Tibial nerve (tissue), 4 donors: ENCODE measurements at places on chromosomes 16 and 17. TPM values are rescaled to one million over a fixed set of nuclear protein-coding genes. Genes with fewer than 3 reads are reported as not detected.

- no peaks in the 10 kb centered on the region for H3K27me3 ChIP-seq
- H3K36me3 ChIP-seq, result no peaks in the 10 kb centered on the region
- DNase-seq, result no peak
- no peak overlapping the region for H3K27ac ChIP-seq
- no peaks in the 10 kb centered on the region for H3K4me1 ChIP-seq
These were observed 8.9 kb downstream of the ZNF319 start for GRCh38 chr16:57991551-57992059.

- H3K27me3 ChIP-seq, result no peaks in the 10 kb centered on the region
- no peak for DNase-seq
- no peak overlapping the region for H3K4me3 ChIP-seq
- peaks cover 35% of the 10 kb centered on the region for H3K4me1 ChIP-seq
These were observed 5.2 kb downstream of the ADPRM start for GRCh38 chr17:10702574-10702973.

- no peak overlapping the region for H3K27ac ChIP-seq
- DNase-seq, result no peak
- H3K4me1 ChIP-seq, result no peaks in the 10 kb centered on the region
These were observed 301.4 kb upstream of the IRX3 start for GRCh38 chr16:54588026-54588425.

- peak; percentile 98 for DNase-seq
- H3K4me3 ChIP-seq, result peak overlapping the region; percentile 79
- no peaks in the 10 kb centered on the region for H3K36me3 ChIP-seq
- peaks cover 20% of the 10 kb centered on the region for H3K4me1 ChIP-seq
- H3K27ac ChIP-seq, result peak overlapping the region; percentile 96
These were observed 687 bp upstream of the CEMP1 start for GRCh38 chr16:2531696-2532493.

- peak overlapping the region; percentile 65 for H3K4me3 ChIP-seq
- no peak for DNase-seq
- peaks cover 13% of the 10 kb centered on the region for H3K27me3 ChIP-seq
- no peaks in the 10 kb centered on the region for H3K4me1 ChIP-seq
These were observed 59.6 kb upstream of the CIBAR2 start for GRCh38 chr16:85171759-85172454.

DNA sequence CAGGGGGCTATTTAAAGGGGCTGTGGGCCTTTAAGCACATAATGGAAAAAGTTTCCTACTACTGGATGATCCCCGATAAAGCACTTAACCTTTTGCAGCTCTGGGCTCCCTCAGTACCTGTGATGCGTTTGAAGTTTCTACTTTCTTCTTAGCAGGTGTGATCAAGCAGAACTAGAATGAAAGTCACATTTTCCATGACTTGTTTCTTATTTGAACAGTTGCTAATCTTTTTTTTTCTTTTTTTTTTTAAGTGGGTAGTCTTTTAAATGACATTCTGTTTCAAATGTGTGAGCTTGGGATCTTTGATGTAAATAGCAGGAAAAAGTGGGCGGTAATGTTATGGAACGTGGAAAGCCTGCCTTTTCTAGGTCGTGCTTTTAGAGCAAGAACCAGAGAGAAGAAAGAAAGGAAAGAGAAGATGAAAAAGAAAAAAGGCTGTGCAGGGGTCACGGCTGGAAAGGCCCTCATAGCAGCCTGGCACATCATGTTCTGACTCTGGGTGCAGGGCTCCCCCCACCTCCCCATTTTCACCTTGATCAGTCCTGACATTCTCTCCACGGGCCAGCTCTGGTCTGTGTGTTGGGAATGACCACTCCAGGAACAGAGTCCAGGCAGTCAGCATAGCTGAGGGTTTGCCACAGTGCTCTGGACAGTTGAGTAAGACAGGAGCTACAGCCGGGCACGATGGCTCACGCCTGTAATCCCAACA, 150.6 kb downstream of the CLEC16A start:
- DNase-seq, result no peak
- H3K4me3 ChIP-seq, result no peak overlapping the region
- no peaks in the 10 kb centered on the region for H3K27me3 ChIP-seq
- peaks cover 25% of the 10 kb centered on the region for H3K4me1 ChIP-seq
- peaks cover 40% of the 10 kb centered on the region for H3K36me3 ChIP-seq

DNA sequence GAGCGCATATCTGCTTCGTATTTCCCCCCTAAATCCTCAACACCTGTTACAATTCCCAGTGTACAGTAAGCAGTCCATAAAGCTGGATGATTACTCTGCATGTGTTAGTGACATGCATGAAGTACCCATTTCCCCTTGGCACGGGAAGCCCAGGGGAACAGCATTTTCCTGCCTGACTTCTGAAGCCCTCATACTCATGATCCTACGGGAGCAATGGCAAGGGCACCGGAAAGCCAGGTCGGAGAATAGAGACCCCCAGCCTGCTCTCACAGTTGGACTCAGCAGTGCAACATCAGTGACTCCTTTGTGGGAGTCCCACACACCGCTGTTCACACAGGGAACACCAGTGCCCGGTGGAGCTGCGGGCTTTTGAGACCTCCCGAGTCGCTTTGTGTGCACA, 336.9 kb downstream of the CDH13 start:
- H3K27me3 ChIP-seq, result no peaks in the 10 kb centered on the region
- no peaks in the 10 kb centered on the region for H3K36me3 ChIP-seq

DNA sequence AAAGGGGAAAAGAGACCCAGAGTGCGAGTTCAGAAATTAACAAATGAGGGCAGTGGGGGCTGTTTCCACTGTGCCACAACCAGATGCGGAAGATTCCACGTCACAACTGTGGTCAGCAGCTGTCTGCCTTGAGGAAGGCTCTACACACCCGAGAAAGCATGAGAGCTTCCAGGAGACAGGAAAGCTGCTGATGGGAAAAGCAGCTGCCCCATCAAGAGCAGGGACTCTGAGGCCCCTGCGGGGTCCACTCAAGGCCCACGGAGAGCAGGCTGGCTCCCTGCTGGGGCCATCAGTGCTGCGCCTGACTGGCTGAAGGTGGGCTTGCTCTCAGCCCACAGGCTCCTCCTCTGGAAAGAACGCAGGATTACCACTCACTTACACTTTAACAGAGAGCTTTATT, 14.8 kb upstream of the TRAP1 start:
- no peaks in the 10 kb centered on the region for H3K4me1 ChIP-seq
- no peak overlapping the region for H3K4me3 ChIP-seq
- H3K36me3 ChIP-seq, result peaks cover 98% of the 10 kb centered on the region
- H3K27me3 ChIP-seq, result no peaks in the 10 kb centered on the region
- H3K27ac ChIP-seq, result no peak overlapping the region

DNA sequence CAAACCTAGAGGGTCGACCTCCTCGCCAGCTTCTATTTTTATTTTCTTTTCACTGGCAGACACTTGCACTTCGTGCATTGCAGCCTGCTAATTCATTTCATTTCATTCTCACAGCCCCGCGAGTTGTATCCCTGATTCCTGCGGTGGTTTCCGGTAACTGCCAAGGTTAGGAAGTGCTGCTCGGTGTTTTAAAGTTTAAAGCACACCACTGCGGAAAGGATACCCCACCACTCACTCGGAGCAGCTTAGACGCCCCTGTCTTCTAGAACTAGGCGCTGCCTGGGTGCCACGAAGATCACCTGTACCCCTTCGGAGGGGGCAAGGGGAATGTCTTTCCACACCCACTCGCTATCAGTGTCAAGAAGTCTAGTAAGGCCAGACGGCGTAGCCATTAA, 509 bp downstream of the CNEP1R1 start:
- H3K27me3 ChIP-seq, result no peaks in the 10 kb centered on the region
- peak overlapping the region; percentile 100 for H3K4me3 ChIP-seq
- no peaks in the 10 kb centered on the region for H3K36me3 ChIP-seq
- DNase-seq, result no peak
- peaks cover 35% of the 10 kb centered on the region for H3K4me1 ChIP-seq
- peak overlapping the region; percentile 88 for H3K27ac ChIP-seq

DNA sequence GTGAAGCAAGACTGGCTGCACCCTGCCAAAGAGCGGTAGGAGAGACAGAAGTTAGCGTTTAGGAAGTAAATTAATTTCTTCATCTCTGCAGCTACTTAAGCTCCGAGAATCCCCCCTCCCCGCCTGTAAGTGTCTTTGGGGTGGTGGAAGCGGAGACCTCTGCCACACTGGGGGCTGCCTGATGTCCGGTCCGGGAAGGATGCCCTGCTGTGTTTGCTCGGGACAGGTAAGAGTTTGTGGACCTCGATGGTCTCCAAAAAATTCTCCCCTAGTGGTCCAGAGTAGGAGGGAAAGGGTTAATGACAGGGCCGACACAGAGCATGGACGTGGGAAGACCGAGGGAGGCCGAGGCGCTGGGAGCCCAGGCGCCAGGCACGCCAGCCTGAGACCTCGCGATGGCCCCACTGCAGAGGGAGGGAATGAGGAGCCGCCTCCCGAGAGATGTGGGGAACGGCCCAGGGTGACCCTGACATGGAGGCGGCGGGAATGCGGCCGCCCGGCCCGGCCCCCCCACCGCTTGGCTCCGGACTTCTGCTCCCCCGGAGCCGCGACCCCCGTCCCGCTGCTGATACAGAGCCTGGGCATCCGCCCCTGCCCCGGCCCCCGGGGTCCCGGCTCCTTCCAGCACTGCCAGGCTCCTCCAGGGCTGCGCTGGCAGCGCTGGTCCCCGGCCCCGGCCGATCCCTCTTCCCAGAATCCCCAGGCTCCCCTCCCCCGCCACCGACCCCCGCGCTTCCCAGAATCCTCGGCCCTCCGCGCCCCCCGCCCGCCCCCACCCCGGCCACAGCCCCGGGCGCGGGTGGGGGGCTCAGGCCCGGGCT, 680 bp downstream of the ZNF629 start:
- no peaks in the 10 kb centered on the region for H3K27me3 ChIP-seq
- H3K4me1 ChIP-seq, result peaks cover 35% of the 10 kb centered on the region

DNA sequence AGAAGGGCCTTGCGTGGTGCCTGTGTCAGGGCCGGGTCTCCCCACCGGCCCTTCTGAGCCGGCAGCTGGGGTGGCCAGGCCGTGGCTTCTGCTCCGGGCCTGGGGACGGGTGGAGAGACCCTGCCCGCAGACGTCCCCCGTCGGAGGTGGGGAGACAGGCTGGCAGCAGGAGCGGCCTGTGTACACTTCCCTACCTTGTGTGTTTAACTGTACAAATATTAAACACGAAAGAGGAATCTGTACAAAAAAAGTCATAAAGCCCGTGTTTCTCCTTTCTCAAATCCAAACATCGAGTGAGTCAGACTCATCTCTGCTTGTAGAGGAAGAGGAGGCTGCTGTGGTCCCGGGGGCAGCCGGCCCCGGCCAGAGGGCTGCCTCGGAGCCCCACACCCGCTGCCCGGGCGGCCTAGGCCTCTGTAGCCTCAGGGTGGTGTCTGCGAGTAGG, 2.0 kb downstream of the CACNA1H start:
- H3K27me3 ChIP-seq, result peaks cover 85% of the 10 kb centered on the region
- no peak overlapping the region for H3K27ac ChIP-seq
- no peaks in the 10 kb centered on the region for H3K36me3 ChIP-seq
- H3K4me3 ChIP-seq, result no peak overlapping the region

GRCh38 chr16:78455861-78456260, 356.4 kb downstream of the WWOX start:
- H3K36me3 ChIP-seq, result no peaks in the 10 kb centered on the region
- H3K27me3 ChIP-seq, result no peaks in the 10 kb centered on the region
- no peak overlapping the region for H3K27ac ChIP-seq
- H3K4me3 ChIP-seq, result no peak overlapping the region

GRCh38 chr17:19672009-19672750, 23.6 kb downstream of the ALDH3A2 start:
- DNase-seq, result no peak
- H3K27ac ChIP-seq, result peak overlapping the region; percentile 73
- H3K4me1 ChIP-seq, result peaks cover 18% of the 10 kb centered on the region
- no peaks in the 10 kb centered on the region for H3K27me3 ChIP-seq

DNA sequence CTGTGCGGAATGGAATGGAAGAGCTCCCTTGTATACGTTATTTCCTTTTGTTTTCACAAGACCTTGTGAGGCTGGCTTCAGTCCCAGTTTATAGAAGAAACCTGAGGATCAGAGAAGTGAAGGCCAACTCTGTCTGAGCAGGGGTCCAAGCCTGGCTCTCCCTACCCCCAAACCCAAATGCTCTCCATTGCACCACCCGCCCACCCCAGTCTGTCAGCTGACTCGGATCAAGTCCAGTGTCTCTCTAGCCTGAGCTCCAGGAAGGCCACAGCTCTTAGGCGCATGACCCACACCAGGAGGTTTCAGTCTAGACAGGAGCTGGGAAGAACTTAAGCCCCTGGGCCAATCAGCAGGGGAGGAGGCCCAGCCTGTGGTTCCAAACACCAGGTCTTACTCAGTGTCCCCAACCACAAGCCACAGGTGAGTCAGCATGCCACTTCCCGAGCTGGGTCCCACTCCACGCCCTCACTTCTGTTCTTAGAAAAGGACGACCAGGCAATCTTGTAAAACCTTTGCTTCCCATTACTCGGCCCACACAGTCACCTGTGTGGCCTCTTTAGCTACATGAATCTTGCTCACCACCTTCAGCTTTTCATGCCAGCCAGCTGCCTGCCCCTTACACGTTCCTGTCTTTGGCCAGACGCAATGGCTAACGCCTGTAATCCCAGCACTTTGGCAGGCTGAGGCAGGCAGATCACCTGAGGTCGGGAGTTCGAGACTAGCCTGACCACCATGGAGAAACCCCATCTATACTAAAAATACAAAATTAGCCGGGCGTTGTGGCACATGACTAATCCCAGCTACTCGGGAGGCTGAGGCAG, 27.8 kb downstream of the TK2 start:
- no peak overlapping the region for H3K27ac ChIP-seq
- no peaks in the 10 kb centered on the region for H3K27me3 ChIP-seq
- DNase-seq, result no peak
- no peaks in the 10 kb centered on the region for H3K36me3 ChIP-seq
- peaks cover 70% of the 10 kb centered on the region for H3K4me1 ChIP-seq

DNA sequence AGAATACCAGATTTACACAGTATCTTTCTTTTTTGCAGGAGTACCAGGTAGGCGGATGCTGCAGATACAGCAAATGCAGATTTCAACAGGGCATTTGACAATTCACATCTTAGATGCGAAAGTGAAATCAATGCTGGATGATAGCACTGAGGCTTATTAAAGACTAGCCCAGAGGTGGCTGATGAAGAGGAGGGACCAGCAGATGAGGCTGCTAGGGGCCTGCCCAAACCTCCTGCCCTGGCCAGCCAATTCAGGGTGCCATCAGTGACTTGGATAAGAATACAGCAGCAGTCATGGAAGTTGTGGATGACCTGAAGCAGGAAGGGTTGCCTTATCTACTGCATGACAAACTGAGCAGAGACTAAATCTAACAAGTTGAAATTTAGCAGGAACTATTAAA, 1.5 kb upstream of the DYNC1LI2 start:
- peaks cover 6% of the 10 kb centered on the region for H3K36me3 ChIP-seq
- no peak for DNase-seq
- no peaks in the 10 kb centered on the region for H3K27me3 ChIP-seq
- no peaks in the 10 kb centered on the region for H3K4me1 ChIP-seq
- no peak overlapping the region for H3K27ac ChIP-seq

GRCh38 chr16:61277849-61278248, 758.4 kb downstream of the CDH8 start:
- H3K4me1 ChIP-seq, result no peaks in the 10 kb centered on the region
- no peak for DNase-seq
- H3K4me3 ChIP-seq, result no peak overlapping the region
- no peaks in the 10 kb centered on the region for H3K27me3 ChIP-seq
- H3K27ac ChIP-seq, result no peak overlapping the region

- no peak overlapping the region for H3K27ac ChIP-seq
- no peaks in the 10 kb centered on the region for H3K36me3 ChIP-seq
- DNase-seq, result no peak
- no peaks in the 10 kb centered on the region for H3K4me1 ChIP-seq
- no peak overlapping the region for H3K4me3 ChIP-seq
These were observed 171.6 kb upstream of the TNRC6C start for GRCh38 chr17:77786740-77787505.

Gene SLC52A1
- total RNA-seq, result not detected

Gene CCDC92B
- not detected for total RNA-seq

Gene KCTD11
- total RNA-seq, result 31.6 TPM

Gene MFAP4
- total RNA-seq, result 44.4 TPM

Gene CPHXL
- not detected for total RNA-seq

Gene SLC5A10
- not detected for total RNA-seq

Gene C17orf78
- total RNA-seq, result not detected
